ENCODE measurements at places on chromosomes 5 and 9.

DNA sequence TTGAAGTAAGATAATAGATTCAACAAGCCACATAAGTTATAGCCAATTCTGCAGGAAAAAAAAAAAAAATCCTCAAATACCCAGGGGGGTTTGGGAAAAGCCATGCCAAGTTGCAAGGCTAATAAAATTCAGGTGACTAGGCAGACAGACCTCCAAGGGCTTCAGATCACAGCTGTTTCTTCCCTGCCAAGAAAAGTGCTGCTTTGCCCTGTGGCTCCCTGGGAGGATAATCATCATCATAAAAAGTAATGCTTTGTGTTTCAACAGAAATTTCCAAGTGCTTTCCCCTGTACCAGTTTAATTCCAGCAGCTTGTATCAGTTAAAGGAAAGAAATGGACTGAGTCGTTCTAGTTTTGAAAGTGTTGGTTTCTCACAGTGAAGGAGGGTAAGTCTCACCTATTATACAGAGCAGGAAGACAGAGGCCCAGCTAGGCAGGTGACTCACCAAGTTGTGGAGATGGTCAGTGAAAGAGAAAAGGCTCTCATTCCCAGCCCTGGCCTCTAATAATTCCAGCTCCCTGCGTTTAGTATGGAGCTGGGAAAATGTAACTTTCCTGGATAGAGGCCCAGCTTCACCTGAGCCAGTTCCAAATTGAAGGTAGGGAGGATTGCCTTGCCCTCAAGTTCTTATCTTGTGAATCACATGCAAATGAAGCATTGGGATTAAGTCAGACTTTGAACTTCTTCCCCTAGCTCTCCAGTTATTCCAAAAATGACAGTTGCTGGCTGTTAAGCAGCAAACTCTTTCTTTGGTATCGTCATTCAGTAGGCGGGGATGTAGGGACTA, 263.4 kb downstream of the GRIA1 start:
- no peak for DNase-seq

DNA sequence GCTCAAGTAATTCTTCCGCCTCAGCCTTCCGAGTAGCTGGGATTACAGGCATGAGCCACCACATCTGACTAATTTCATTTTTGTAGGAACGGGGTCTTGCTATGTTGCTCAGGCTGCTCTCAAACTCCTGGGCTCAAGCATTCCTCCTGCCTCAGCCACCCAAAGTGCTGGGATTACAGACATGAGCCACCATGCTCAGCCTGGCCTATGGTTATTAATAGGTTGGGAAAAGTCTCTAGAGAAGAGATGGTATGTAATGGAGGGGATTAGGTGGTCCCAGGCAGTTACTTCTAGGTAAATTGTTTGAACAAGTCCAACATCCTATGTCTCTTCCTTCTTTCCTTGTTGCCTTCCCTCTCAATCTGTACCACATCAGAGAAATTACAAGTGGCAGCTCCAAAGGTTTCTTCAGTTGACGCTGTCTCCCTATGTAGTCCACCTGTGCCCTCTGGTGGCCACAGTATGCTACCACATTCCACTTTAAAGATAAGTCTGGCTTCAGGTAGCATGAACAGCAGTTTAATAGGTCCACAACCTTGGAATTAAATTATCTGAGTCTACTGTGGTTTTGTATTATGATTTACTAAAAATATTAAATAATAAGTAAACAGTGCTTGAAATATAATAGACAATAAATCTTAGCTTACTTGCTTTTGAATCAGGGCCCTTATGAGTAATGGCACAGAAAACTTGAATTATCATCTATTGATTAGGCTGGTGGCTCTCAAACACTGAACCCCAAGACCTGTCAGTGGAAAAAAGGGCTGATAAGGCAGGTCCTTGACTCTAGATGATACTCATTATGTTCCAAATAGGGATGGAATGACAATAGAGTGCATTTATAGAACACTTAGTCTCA, 9.7 kb downstream of the TIGD6 start:
- peak; percentile 85 for DNase-seq

GRCh38 chr5:1466631-1467265, 21.5 kb upstream of the SLC6A3 start:
- no peak for DNase-seq

DNA sequence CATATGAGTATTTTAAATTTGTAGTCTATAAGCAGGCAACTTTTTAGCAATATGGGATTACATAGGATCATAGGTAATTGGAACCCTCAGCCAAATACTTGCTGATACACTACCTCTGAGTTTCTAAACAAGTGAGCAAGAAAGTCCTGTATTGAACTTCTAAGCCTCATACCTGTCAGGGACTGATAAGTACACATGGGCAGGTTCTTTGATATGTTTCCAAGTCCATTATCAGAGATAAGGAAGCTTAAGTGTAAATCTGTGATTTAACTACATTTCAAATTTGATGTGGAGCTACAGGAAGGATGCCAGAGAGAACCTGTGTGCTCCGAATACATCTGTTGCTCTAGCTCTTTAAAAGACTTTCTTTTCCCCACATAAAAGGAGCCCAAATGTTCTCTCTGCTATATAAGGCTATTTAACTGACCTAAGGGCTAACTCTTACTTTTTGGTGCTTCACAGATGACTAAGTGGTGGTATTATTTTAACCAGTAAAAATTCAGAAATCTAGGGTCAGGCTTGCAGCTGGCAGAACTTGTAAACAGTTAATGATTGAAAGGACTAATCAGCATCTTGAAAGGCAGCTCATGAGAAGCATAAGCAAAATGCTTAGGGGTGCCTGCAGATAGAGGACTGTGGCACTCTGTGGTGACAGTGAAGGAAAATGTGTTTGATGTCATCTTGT, 228.6 kb downstream of the NR3C1 start:
- no peak for DNase-seq

DNA sequence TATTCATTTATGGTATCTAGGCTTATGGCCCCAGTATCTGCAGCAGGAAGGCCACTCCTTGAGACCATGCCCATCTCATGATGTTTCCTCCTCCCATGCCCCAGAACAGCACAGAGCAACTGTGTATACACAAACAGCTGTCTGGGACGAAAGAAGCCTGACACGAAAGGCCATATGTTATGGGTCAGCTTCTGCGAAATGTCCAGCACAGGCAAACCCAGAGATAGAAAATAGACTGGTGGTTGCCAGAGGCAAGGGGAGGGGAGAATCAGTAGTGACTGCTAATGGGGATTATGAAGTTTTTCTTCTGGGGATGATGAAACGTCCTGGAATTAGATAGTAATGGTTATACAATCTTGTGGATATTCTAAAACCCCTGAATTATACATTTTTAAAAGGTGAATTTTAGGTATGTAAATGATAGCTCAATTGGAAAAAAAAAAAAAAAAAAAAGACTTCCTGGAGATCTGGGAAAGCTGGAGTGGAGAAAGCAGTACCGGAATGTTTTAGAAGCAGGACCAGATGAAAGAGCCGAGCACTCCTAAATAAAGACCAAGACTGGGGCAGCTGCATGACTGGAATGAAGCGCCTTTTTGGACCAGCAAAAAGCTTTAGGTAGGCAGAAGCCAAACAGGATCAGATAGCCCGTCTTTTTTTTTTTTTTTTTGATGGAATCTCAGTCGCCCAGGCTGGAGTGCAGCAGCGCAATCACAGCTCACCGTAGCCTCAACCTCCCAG, 29.2 kb downstream of the PCDHGC5 start:
- DNase-seq: no peak

DNA sequence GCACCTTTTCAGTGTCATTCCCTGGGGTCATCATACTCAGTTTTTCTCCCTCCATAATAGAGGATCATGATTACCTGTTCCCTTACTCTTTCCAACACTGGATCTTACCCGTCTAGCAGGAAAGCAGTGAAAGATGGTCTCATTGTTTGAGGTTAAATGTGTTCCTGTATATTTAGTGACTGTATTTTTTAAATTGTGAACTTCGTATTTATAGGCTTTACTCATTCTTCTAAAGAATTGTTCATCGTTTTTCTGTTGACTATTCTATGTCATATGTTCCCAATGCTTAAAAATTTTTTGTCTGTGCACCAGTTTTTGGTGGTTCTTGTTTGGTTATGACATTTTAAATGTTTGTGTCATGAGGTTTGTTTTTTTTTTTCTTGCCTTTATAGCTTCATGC, 204.8 kb upstream of the OTULINL start:
- no peak for DNase-seq

DNA sequence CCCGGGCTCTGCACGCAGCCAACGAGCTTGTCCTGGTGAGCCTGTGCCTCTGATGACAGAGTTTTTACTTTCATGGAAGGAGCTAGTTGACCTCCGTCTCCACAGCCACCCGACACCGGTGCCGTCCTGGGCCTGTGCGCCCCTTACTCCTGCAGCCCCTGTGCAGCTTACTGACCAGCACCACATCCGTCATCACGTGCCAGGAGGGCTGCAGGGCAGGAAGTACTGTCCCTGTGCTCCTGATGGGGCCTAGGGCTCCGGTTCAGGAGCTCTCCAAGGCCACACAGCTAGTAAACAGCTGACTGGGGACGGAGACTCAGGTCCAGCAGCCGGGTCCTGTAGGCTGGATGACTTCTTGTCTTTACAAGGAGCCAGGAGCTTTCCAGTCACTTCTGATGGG, 10.2 kb downstream of the STKLD1 start:
- no peak for DNase-seq

DNA sequence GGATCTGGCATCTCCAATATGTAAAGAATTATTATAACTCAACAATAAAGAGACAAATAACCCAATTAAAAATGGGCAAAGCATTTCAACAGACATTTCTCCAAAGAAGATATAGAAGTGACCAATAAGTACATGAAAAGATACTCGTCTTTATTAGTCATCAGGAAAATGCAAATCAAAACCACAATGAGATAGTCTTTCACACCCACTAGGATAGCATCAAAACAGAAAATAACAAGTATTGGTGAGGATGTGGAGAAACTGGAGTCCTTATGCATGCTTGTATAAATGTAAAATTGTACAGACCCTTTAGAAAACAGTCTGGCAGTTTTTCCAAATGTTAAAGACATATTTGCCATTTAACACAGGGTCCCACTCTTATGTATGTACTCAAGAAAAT, 39.1 kb upstream of the ITGA1 start:
- no peak for DNase-seq

DNA sequence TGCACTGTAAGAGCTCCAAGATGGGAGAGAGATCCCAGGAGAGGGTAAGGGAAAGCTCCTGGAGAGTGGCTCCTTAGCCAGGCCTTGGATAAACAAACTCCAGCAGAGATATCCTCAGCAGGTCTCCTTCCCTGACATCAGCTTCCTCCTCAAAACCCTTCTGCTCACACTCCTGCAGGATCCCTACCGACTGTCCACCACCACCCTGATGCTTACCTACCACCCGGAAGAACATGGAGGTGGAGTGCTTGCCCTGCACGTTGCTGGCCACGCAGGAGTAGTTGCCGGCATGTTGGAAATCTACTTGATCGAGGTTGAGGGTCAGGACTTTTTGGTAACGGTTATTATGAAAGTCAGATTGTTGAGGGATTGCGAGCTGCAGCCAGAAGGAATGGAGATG, 9.3 kb downstream of the CSF1R start:
- DNase-seq: no peak

DNA sequence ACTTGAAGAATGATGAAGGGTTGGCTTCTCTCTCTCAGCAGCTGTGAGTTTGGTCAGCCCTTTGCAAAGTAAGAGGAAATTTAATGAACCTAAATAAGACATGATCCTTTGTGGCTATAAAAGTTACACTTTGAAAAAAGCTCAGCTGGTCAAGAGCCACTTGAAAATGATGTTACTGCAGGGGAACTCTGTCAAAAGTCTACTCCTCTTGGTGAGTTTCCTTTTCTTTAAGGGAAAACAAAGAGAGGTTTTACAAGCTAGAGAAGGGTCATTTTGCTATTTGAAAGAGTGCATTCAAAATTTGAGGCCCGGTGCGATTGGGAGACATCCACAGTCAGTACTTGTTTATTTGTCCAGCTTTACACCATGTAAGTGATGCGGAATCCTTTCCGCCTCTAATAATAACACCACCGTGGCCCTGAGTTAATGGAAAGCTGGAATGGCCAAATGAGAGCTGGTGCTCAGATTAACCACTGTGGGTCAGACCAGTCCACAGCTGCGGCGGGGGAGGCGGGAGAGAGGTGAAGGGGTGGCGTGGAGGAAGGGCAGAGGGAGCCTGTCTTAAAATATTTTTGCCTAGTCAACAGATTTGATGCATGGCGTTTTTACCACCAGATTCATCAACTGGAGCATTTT, 404.0 kb downstream of the TLE4 start:
- DNase-seq: no peak

DNA sequence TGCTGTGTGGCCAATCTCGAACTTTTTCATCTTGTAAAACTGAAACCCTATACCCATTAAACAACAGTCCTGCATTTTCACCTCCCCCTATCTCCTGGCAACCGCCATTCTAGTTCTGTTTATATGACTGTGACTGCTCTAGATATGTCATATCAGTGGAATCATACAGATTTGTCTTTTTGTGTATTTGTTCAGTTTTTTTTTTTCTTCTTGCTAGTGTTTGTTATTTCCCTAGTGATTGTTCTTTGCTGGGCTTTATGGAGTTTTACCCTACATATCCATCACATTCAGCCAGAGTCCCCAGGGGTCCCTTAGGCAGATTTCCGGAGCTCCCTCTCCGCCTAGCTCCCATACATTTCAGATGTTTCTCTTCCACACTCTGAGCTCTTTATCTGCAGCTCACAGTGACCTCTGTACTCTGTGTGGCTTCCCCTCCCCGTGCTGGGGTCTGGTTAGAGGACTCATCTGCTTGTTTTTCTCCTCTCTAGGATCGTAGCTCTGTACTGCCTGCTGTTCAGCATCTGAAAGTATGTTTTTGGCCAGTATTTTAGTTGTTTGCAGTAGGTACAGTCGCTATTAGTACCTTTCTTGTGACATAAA, 25.1 kb upstream of the CARTPT start:
- DNase-seq: no peak

- DNase-seq: no peak
These were observed 216.5 kb downstream of the ARL15 start for GRCh38 chr5:54093861-54094260.

GRCh38 chr5:138210985-138211384, 2.1 kb downstream of the CDC23 start:
- DNase-seq: no peak

GRCh38 chr9:93194641-93195040, 10.7 kb downstream of the WNK2 start:
- DNase-seq: no peak

GRCh38 chr5:176542596-176543427, 5.6 kb upstream of the RNF44 start:
- DNase-seq: no peak

DNA sequence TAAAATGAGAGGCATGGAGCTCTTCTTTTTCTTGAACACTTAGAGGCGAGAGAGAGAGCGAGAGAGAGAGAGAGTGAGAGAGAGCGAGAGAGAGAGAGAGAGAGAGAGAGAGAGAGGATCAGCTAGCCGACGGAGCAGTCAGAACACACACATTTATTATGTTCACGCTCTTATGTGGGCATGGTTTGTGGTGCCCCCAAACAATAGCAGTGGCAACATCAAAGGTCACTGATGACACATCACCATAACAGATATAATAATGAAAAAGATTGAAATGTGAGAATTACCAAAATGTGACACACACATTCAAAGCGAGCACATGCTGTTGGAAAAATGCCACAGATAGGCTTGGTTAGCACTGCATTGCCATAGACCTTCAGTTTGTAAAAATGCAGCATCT, 116.1 kb downstream of the KDM4C start:
- peak; percentile 71 for DNase-seq
